IMR-90 (cell line): ENCODE measurements at places on chromosomes 4 and X. TPM values are rescaled to one million over a fixed set of nuclear protein-coding genes. Genes with fewer than 3 reads are reported as not detected.

Gene RNF212
- under 0.01 TPM in 2 replicates for total RNA-seq

Gene MAGEC2
- total RNA-seq: not detected in 2 replicates

Gene PHEX
- total RNA-seq: 0.18 and 0.28 TPM in 2 replicates

Gene SPANXD
- total RNA-seq: not detected in 2 replicates

Gene FRMD7
- total RNA-seq: not detected in 2 replicates

Gene BMP3
- under 0.01 TPM in 2 replicates for total RNA-seq

Gene KLHL34
- not detected in 2 replicates for total RNA-seq

Gene PPP1R2C
- total RNA-seq: not detected in 2 replicates

Gene MAGEA8
- not detected in 2 replicates for total RNA-seq

Gene GYPE
- total RNA-seq: 0.28 and 0.54 TPM in 2 replicates

Gene TMSB15C
- 2.0 and 5.8 TPM in 2 replicates for total RNA-seq

Gene ZDHHC15
- total RNA-seq: not detected in 2 replicates

Gene ADGRA3
- 28.0 and 30.3 TPM in 2 replicates for total RNA-seq
